ENCODE measurements at places on chromosomes 16 and 17.

- no peak for DNase-seq
These were observed 31.4 kb downstream of the LIG3 start for GRCh38 chr17:35011671-35012216.

GRCh38 chr17:59506894-59507726 lies 58.3 kb upstream of the DHX40 start:
- DNase-seq: no peak

GRCh38 chr16:50245417-50246298 lies 20.7 kb upstream of the ADCY7 start:
- peak; percentile 37 for DNase-seq

- no peak for DNase-seq
These were observed 35.8 kb downstream of the NF1 start for GRCh38 chr17:31130286-31131224.

DNA sequence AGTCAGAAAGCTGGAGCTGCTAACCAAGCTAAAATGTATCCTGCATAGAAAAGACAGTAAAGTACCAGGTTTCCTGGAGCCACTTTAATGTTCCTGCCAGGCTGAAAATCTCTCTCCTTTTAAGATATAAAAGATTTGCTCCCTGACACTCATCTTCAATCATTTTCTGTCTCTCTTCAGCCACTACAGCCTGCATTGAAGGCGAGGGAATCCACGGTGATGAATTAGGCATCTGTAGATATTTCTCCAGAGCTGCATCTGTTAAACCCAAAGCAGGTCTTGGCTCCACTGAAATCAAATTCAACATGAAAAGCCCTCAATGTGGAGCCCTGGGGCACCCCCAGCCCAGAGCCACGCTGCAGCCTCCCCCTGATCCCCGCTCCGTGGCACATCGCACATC lies 94.7 kb upstream of the CRHR1 start:
- DNase-seq: no peak

DNA sequence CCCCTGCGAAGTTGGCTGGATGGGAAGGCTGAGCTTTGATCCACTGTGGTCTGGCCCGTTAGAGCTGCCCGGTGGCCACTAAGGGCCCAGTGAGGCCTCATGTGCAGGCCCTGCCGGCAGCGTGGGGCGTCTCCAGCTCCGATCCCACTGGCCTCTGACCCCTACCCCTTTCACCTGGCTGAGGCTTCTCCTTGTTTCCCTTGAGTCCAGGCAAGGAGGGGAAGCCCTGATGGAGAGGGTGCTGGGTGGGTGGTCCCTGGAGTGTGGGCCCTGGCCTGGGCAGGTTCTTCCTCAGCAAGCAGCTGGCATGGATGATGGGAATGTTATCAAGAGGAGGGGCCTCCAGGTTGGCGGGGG lies 356.8 kb downstream of the SEC14L1 start:
- DNase-seq: no peak

DNA sequence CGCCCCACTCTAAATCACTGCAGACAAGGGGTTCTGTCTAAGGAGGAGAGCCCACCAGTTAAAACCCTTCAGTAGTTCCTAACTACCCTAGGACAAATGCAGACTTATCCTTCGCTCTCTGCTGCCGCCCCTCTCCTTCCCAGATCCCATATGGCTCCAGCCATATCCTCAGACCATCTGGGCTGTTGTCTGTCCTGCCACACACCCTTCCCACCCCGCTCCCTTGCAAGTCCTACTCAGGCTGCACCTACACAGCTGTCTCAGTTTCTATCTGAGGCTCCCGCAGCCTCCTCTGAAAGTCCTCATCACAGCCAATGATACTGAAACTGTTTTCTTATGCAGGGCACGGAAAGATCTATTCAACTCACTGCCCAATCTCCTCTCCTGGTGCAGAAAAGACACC lies 720 bp upstream of the BCKDK start:
- no peak for DNase-seq

DNA sequence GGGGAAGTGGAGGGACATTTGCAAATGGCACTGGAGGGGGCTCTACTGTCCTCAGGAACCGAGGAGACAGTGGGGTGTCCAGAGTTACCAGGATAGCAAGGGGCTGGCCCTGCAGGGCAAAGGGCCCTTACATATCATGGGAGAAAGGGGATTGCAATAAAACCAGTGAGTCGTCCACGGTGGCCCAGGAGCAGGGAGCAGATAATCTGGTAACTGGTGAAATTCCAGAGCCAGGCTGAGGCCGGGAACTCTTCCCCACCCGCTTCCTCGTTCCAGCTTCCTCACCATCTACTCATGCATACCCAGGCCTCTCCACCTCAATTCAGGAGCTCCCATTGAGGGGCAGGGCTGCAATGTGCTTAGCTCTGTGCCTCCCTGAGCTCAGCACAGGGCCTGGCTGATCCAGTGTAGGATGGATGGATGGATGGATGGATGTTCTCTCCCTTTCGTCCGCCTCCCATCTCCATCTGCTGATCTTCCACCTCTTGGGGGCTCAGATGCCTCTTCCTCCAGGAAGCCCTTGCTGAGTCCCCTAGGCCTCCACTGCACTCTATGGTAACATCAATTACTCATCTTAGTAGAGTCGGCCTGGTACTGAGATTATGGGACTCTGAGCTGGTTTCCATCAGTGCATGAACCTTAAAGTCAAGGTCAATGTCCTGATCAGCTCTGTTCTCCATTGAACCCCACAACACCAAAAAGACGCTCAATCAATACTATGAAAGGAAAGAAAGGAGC lies 41.2 kb upstream of the NDRG4 start:
- DNase-seq: no peak

DNA sequence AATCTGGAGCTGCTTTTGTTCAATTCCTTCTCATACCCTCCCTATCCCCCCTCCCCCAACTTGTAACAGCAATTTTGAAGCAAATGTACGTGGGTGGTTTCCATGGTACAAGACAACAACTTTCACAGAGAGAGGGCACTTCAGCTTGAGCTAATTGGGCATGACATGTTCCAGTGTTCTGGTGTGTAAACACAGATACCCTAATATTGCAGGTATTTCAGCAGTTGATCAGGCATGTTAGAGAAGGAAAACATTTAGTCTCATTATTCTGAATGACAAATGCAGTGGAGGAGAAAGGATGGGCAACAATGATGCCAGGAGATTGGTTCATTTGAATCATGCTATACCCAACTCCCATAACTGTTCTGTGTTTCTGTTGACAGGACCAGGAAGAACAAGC lies 137.5 kb downstream of the TRIM37 start:
- no peak for DNase-seq

- no peak for DNase-seq
These were observed 151.7 kb upstream of the COX10 start for GRCh38 chr17:13917634-13918033.

DNA sequence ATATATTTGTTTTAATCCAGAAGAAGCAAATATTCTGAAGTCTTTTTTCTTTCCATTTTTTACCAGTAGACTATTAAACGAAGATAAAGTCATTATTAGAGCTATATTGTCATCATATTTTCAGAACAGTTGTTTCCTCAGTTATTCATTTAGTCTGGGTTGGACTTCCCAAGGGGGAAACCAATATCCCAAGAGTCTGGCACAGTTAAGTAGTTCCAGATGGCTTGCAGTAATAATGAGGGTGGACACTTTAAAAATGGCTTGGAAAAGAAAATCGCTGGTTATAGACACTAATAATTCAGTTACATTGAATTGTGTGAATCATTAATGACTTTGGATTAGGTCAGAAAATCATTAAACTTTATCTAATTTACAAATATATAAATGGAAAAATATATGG lies 3.9 kb downstream of the PPM1E start:
- DNase-seq: no peak

- DNase-seq: peak; percentile 55
These were observed at the start of gene DHX58 for GRCh38 chr17:42112552-42113176. TSS of gene DHX58 (minus strand) at chr17:42112714. CDS start at chr17:42111892, 822 bp downstream.

DNA sequence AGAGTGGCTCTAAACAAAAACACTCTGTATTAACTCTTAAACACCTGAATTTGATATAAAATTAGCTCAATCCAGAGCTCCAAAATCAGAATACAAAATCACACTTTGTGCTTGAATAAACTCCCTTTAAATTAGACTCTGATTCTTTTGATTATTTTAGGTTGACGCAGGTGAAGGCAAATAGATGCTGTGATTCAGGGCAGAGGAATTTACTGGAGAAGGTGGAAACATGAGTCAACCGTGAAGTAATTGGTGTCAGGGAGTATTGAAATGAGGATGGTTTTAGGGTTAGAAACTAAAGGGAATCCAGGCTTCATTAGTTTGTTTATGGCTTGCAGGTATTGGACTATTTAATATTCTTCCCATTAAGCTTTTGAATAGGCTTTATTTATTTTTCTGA lies 37.1 kb upstream of the TEKT1 start:
- no peak for DNase-seq

GRCh38 chr17:17628388-17629008 lies 37.0 kb upstream of the PEMT start:
- peak; percentile 5 for DNase-seq

DNA sequence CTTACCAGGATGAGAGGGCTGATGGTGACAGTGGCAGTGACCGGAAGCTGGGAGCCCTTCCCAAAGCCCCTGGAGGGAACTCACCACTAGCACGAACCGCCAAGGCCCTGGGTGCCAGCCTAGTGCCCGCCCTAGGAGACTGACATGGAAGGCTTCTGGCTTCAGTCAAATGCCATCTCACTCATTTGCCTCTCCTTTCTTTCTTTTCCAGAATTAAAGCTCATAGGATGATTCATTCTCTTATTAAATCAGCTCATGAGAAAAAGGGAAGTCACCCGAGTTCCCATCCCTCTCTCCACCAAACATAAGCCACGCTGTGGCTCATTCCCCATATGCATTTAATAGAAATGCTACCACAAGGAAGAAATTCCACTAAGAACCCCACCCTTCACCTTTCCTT lies 12.1 kb downstream of the CUEDC1 start:
- DNase-seq: no peak

DNA sequence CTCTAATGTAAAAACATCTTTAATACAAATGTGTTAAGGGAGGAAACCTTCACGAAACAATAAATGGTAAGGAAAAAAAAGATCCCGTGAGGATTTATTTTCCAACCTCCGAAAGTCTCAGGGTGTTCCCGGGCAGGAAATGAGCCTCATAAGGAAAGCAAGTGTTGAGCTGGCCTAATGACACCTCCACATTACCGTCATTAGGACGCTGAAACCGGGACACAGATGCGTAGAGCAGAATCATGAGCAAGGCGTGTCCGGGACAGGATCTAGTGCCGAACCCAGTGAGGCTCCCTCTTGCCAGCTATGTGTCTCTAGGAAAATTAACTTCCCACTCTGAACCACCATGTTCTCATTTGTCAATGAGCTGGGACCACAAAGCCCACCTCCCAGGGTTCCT lies 22.7 kb upstream of the CYTH1 start:
- no peak for DNase-seq

GRCh38 chr17:17849147-17849820 lies 12.5 kb upstream of the SREBF1 start:
- DNase-seq: peak; percentile 66

- no peak for DNase-seq
These were observed 17.4 kb downstream of the MFSD11 start for GRCh38 chr17:76755285-76755684.

GRCh38 chr17:4788807-4789700 lies at the start of gene GLTPD2:
TSS of gene GLTPD2 (plus strand) at chr17:4788964. CDS start at chr17:4789012, 48 bp downstream.
- no peak for DNase-seq

DNA sequence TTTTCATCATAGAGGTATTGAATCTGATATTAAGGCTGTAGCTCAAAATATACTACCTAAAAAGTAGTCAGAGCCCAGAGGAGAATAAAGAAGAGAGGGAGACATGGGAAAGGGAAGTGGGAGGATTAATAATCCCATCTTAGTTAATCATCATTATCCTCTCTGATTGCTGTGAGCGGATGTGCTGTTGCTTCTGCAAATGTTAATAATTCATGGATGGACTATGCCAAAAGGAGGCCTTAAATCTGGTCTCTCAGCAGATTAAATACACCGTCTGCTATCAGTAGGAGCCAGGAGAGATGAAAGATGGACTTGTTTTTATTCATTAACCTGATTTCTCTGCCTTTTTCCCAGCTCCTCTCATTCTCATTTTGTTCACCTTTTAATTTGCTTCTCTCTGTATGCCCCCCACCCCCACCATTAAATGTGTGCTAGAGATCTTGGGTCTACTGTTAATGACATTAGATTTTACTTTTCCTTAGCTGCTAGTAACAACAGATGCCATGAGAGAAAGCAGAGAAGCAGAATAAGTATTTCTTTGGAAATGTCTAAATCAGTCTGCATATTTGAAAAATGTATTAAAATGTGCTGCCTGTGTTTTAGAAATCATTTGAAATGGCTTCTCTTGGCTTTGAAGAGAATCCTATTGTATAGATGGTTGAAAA lies 44.2 kb downstream of the NUP93 start:
- DNase-seq: no peak

- DNase-seq: no peak
These were observed 112.1 kb upstream of the MYOCD start for GRCh38 chr17:12553625-12554024.

- no peak for DNase-seq
These were observed 3.2 kb downstream of the HBM start for GRCh38 chr16:169014-169413.

DNA sequence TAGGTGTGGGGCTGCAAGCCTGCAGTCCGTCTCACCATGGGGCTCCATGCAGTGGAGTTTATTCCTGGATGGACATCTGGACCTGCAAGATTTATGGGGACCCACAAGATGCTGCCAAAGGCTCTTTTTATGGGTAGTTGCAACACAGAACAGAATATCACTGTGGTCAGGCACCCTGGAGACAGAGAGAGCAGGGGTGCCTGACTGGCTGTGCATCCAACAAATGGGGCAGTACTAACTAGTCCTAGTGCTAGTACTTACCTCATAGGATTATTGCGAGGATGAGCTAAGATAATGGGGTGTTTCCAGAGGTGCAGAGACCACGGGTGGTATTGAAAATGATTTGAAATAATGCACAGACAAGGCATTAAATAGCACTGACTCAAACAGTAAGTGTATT lies 42.4 kb upstream of the MMP2 start:
- DNase-seq: no peak

DNA sequence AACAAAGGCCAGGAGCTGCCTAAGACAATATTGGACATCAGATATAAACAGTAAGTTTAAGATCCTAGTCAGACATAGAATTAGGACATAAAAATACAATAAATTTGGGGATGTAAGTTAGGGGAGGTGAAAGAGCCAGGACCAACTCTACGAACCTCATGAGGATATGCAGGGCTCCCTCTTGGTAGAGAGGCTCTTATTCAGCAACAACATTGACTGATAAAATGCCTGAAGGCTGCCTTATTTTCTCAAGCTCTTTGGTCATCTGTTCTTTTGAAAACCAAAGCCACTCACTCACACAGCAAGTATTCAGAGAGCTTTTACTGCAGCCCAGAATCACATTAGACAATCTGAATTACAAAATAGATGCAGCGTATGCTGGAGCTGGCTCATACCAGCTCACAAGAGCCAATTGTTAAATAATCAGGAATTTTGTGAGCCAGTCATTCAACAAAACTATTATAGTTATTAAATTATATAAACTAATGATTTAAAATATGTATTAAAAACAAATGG lies 108.6 kb upstream of the CLEC3A start:
- DNase-seq: no peak

Measured in stimulated activated CD8-positive, alpha-beta memory T cell treated with anti-CD3 and anti-CD28 coated beads, Interleukin-2, amount 100 ng/mL, for 1 hour (primary cell).